ENCODE measurements at places on chromosomes 1 and 21.

GRCh38 chr1:22886211-22886610 lies 86.5 kb downstream of the LACTBL1 start:
- no peak for DNase-seq

- DNase-seq: no peak
Measured at GRCh38 chr1:198741744-198742143, 102.9 kb downstream of the PTPRC start.

- DNase-seq: no peak
Measured at GRCh38 chr1:20322081-20322824, 31.6 kb downstream of the VWA5B1 start.

- no peak for DNase-seq
Measured at GRCh38 chr1:95583661-95584210, 349.7 kb downstream of the RWDD3 start.

DNA sequence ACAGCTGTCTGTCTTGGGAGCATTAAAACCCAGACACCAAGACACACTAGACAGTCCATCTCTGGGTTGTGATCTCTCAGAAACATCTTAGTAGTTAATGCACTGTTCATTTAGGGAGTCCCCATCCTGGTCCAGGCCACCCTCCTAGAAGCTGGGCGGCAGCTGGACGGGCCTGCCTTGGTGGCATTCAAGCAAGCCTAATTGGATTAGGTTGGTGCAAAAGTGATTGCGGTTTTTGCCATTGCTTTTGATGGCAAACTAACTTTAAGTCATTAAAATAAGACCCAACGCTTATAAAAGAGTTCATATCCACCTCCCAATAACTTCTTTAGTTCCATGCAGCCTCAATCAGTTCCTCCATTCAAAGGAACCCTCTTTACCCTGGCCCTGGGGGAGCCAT lies 21.7 kb downstream of the ATP5PO start:
- DNase-seq: no peak

GRCh38 chr1:43205671-43206070 lies 33.5 kb downstream of the CFAP57 start:
- DNase-seq: no peak

DNA sequence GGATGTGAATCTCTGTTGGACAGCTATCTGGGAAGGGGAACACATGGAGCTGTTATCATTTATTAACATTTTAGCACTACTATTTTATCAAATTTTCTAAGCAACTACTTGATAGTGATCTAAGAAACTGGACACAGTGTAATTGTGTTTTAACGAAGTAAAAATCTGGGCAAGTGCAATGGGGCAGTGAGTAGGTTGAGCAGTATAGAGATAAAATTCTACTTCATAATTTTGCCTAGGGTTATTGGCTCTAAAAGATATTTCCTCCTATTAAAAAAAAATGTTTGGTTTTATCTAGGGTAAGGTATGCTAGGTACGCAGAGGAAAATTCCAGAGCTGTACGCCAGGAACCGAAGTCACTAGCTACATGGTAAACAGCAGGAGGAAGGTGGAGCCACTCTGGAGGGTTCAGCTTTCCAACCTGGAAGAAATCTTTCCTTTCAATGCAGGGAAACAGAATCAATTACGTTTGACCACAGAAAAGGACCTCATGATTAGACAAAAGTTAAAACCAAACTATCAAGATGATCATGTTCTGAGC lies 43.3 kb downstream of the BCAR3 start:
- DNase-seq: no peak

DNA sequence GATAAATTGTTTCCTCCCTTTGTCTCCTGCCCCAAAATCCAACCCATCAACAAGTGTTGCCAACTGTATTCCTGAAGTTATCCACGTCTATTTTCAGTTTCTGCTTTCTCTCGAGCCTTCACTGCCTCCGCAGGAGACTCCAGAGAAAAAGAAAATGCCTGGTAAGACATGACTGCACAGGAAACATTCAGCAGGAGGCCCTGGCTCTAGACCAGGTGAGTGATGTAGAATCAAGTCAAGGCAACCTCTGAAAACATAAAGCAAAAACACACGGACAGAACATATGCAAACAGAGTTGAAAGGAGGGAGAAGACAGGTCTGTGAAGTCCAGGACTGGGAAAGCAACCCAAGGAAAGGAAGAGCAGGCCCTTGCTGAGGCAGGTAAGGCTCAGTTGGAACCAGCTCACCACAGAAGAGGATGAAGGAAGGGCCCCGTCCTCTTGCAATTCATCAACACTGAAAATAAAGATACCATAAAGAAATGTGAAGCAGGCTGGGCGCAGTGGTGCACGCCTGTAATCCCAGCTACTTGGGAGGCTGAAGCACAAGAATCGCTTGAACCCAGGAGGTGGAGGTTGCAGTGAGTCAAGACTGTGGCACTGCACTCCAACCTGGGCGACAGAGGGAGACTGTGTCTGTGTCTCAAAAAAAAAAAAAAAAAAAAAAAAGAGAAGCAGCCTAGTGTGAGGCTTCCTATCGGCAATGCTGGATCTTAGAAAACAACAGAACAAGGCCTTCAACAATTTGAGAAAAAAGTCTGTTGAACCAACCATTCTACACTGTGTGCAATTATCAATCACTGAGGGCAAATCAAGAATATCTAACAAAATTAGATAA lies 8.8 kb downstream of the NOL9 start:
- DNase-seq: no peak

DNA sequence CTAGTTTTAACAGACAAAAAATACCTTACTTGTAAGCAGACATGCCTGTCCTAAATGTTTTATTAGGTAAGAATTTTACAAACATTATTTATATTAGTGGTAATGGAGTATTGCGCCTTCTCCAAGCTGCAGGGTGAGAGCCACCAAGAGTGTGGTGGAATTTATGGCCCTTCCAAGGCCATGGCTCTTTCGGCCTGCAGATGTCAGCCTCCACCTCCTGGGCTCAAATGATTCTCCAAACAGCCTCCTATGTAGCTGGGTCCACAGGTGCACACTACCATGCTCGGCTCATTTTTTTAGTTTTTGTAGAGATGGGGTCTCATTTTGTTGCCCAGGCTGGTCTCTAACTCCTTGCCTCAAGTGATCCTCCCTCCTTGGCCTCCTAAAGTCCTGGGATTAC lies 56.3 kb downstream of the ITGB3BP start:
- DNase-seq: no peak

GRCh38 chr1:215529571-215529970 lies 37.5 kb upstream of the KCTD3 start:
- no peak for DNase-seq

GRCh38 chr1:193210996-193211395 lies 24.6 kb upstream of the B3GALT2 start:
- DNase-seq: no peak

DNA sequence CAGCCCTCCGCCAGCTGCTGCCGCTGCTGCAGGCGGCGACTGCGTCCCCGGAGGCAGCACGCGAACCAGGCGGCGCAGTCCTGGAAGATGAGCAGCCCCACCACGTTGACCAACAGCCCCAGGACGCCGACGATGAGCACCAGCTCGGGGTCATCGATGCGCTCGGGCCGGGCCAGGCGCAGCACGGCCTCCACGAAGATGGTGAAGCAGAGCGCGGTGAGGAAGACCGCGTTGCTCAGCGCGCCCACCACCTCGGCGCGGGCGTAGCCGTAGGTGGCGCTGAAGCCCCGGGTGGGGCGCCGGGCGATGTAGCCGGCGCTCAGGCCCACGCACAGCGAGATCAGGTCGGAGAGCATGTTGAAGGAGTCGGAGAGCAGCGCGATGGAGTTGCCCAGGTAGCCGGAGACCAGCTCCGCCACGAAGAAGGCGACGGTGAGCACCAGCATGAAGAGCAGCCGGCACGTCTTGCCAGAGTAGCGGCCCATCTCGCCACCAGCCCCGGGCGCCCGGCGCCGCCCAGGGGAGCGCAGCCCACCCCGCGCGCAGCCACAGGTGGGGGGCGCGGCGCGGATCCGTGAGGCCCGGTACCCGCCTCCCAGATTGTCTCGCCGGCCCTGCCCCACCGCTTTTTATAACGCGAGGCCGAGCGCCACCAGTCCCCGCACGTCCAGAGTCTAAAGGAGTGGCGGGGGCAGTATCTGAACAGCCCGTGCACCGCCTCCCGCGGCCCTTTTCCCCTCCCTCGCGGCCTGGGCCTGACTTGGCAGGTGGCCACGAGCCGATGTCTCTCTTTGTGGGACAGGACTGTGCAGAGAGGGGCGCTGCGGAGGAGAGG lies at the start of gene SLC30A10:
Gene SLC30A10, minus strand, starts transcription at position 602 of the 835 bp plus-strand sequence. Its CDS starts 117 bp downstream, at position 485.
- no peak for DNase-seq

DNA sequence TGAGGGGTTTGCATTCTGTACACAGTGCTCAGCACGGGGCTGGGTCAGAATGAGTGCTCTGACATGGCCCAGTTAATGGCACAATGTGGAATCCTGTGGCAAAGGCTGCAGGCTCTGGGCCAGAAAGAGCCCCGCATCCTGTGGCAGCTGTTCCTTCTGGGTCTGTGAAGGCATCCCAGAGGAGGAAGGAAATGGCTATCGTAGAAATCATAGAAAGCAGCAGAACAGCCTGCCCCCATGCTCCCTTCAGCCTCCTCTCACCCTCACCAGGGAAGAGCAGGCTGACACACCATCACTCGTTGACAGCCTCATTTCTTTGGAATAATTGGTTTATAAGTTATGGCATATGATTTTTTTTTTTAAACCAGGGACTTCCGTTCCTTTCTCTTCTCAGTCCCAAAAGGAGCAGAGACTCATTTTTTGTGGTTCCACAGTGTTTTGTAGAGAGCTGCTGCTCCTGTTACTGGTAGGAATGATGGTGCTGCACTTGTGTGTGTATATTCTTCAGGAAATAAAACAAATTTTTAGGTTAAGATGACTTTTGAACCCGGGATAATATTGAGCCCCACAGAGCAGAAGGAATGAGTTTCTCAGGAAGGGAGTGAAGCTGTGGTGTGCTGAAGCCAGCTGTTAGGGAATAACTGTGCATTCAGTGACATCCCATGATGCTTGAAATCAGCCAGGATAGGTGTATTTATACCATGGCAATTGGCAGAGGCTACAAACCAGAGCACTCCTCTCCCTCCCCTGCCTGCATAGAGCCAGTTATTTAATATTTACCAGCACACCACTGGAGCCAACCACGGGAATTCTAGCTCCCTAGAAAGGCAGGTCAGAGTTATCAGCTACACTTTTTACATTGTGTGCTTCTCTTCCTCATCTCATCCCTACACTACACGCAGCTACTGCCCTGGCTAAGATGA lies 32.0 kb downstream of the PLXNA2 start:
- no peak for DNase-seq

- DNase-seq: no peak
Measured at GRCh38 chr21:37509802-37510393, 143.3 kb downstream of the DYRK1A start.

DNA sequence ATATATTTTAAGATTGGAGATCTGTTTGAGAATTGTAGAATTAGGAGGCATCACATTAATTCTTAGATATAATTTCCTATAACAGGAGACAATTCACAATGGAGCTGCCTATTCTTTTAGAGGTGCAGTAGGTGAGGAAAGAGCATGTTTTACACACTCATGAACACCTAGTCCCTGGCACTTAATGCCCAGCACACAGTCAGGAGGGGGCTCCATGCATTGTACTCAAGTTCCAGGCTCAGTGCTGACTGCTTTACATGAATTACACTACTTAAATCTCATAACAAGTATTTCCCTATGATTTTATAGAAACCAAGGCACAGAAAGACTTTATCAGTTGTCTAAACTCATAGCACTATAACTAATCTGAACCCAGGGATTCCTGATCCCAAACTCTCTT lies 360 bp upstream of the GBP3 start:
- no peak for DNase-seq

GRCh38 chr1:223059526-223059925 lies 83.5 kb downstream of the TLR5 start:
- no peak for DNase-seq

- no peak for DNase-seq
Measured at GRCh38 chr1:8712413-8713231, 104.8 kb downstream of the RERE start.

DNA sequence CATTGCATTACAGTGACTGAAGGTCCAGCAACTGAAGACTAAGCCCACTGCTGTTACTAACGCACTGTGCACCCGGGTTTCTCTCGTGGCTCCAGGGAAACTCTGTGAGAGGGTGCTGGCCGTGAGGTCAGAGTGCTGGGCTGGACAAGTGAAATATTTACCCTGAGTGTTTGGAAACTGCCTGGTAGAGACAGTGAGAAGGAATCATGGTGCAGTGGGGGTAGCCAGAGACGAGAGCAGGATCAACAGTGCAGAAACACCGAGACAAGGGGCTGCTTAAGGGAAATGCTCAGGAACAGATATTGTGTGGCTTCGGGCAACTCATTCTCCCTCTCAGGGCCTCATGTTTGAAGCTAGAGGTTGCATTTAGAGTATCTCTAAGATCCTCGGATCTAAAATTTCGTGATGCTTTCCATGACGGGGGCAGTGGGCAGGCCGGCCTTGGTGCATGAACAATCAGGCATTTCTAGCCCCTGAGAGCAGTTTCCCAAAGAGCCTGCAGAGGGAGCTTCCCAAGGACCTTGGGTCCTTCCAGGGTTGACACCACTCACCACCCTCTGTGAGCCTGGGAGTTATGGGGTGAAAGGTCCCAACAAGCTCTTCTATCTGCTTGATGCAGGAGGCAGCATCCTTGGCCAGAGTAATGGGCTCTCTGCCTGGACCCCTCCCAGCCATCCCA lies 9.7 kb downstream of the CD2 start:
- peak; percentile 73 for DNase-seq

DNA sequence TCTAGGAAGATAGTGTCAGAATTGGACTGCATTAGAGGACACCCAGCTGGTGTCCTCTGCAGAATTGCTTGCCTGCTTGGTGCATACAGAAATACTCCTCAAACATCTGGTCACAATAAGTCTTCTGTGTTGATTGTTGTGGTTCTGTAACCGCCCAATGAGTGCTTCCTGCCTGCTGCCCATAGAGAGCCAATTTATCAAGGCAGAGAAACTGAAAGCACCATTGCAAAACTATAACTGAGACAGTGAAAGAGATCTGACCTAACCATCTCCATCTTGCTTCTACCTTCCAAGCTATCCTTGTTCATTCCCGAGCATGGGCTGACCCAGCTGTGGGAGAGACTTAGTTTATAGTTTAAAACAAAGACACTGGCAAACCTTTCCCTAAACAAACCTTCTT lies 462.4 kb upstream of the RGS18 start:
- no peak for DNase-seq

DNA sequence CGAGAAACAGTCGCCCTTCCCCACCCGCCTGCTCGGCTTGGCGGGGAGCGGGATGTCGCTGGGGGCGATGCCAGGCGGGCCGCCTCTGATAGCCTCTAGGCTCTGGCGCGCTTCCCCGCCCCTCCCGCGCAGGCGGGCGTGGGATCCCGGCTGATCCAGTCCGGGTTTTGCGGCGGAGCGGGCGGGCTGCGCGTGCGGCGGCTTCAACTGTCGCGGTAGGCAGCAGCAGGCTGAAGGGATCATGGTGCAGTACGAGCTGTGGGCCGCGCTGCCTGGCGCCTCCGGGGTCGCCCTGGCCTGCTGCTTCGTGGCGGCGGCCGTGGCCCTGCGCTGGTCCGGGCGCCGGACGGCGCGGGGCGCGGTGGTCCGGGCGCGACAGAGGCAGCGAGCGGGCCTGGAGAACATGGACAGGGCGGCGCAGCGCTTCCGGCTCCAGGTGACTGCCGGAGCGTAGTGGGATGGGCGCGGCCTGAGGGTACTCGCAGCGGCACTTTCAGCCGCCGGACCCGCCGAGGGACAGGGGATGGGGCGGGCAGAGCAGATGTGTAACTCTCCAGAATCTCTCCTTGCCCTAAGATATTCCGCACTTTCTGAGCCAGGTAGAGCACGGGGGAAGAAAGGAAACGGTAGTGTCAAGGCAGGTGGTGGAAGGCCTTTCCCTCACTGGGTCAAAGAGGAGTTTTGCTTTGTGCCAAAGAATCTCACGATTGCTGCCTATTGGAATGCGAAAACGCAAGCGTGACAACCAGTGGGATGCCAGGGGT lies at the start of gene FAAH:
Gene FAAH, plus strand, starts transcription at position 210 of the 764 bp plus-strand sequence. Its CDS starts 32 bp downstream, at position 242.
- DNase-seq: peak; percentile 54

GRCh38 chr1:55928576-55928975 lies 650.8 kb downstream of the PLPP3 start:
- no peak for DNase-seq

- no peak for DNase-seq
Measured at GRCh38 chr1:15124362-15125100, 29.0 kb upstream of the TMEM51 start.
